GM13977 (cell line): ENCODE measurements at places on chromosomes 3 and 15.
A peak's percentile ranks its signal among the peaks of the same experiment; 100 is the strongest.

GRCh38 chr3:44584646-44585501 is at the start of gene ZNF660:
Gene ZNF660 (plus strand): TSS chr3:44584964. CDS start chr3:44594194, 9,230 bp downstream.
- peak; percentile 75 for DNase-seq

- no peak for DNase-seq
These were observed 248.1 kb upstream of the CBLB start for GRCh38 chr3:106116733-106117489.

DNA sequence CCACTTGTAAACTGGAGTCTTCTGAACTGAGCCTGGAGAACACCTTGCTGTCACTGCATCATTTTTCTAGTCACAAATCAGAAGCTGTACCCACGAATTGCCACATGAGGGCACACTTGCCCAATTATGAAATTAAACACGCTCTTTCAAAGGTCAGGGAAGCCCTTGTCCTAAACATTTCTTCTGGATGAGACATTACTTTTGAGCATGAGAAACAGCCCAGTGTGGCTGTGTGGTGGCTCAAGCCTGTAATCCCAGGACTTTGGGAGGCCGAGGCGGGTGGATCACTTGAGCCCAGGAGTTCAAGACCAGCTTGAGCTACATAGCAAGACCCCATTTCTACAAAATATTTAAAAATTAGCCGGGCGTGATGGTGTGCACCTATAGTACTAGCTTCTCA is 27.5 kb upstream of the CFAP161 start:
- peak; percentile 69 for DNase-seq

DNA sequence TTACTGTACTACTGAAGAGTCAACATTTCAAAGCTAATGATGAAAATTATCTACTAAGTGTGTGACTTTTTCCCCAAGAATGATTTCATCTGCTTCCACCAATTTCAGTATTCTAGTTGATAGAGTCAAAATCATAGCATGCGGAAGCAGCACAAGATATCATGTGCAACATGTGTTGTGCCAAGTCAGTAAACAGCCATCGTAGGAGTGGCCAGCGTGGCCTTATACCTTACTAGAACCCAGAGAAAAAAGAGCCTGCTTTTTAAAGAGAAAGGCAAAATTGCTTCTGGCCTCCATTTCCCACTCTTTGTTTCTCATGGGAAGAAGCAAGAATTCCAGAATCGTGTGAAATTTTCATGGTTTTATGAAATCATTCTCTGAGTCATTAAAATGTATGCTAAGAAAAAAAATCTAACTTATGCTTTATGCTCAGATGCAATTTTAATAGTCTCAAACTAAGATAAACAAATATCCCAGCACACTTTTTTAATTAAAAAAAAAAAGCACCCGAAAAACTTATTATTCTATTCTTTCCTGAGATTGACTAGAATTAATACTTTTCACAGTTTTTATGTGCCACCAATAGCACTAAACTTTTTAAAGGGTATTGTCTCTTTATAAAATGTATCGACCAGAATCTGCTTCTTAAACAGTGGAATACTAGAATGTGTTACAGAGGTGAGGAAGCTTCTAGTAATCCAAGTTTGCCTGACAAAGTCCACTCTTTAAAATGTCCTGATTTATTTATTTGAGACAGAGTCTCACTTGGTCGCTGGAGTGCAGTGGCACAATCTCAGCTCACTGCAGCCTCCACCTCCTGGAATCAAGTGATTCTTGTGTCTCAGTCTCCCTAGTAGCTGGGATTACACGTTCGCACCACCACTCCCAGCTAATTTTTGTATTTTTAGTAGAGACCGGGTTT is 87.3 kb downstream of the MBNL1 start:
- no peak for DNase-seq

- peak; percentile 69 for DNase-seq
These were observed 165.6 kb downstream of the NSMCE3 start for GRCh38 chr15:29103824-29104565.

DNA sequence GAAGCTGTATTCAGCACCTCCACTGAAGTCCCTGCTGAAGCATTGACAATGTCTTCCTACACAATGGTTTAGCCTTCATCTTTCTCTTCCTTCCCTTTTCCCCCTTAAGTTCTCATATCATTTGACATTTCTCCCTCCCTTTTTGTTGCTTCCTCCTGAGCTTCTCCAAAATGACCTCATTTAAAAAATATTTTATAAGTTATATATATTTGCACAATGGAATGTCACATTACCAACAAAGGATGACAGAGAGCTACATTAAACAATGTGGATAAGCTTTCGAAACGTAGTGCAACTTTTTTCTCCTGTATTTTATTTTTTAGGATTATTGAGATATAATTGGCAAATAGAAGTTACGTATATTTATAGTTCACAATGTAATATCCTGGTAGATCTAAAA is 13.2 kb upstream of the DLG1 start:
- no peak for DNase-seq

GRCh38 chr3:73273341-73273740 is 211.9 kb downstream of the EBLN2 start:
- DNase-seq = no peak

DNA sequence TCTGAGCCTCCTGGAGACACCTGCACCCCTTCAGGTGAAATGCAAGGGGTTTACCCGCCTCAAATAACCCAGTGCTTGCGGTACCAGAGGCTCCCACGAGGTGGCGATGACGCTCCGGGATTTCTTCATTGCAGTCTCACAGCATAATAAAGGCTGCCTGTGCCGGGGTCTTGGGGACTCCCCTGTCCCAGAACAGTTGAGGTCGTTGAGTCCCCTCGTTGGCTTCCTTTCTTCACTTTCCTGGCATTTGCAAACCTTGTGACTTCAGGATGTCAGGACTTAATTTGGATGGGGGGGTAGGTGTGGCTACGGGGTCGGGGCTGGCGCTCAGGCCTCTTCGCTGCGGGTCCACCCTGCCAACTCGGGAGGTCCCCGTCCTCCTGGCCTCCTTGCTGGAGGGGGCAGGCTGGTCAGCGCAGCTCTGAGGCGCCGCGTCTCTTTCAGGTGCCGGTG is 1.3 kb downstream of the GNAT1 start:
- DNase-seq = peak; percentile 94

- DNase-seq = no peak
These were observed 64.5 kb downstream of the THBS1 start for GRCh38 chr15:39645138-39645975.

DNA sequence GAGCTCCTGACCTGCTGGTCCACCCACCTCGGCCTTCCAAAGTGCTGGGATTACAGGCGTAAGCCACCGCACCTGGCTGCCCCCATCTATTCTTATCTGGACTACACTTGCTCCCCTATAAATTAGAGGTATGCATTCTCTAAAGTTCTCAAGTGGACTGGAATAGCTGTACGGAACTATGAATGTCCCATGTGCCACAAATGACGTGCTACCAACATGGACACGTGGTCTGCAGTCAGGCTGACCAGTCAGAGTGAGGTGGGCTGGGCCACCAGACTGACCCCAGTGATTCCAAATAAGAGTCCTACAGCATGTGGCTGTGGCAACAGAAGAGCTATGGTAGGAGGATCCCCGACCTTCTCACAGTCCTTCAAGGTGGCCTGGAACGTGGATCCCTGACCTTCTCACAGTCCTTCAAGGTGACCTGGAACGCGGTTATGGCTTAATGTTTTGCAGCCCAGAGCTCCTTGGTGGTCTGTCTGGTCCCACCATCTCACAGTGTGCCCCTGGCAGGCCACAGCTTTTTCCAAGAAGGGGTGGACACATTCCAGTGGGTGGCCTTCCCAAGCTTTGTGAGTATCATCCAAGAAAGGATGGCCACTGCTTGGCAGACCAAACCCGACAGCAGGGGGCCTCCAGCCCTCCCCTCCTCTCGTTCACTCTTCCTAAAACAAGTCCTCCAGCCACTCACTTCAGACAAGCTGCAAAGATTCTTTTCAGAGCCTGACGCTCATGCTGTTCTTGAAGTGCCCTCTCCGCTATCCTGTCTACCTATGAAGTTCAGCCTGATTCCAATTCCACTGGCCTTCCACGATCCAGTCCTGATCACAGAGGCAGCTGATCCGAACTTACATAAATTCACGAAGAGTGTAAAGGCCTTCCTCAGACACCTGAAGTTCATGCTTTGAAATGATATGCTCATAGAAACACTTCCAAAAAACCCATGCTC is 4.4 kb downstream of the ADAMTS17 start:
- no peak for DNase-seq

DNA sequence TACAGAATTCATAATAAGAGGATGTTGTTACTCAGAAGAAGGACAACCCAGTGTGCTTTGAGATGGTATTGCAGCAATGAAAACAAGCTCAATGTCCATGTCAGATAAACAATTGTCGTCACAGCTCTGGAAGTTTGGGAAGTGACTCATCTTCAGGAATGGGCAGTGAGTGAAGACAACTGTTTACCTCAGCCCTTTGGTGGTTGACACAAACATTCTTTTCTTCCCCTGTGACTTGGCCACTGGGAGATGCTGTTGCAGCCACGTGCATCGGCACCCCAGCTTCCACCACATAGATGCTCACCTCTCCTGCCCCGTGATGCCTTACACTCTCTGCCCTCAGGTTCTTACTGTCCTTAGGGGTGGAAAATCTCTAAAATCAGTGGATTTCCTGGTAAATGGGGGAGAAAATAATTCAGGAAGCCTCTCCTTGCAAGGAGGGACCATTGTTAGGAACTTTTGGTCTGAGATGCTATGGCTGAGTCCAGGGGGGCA is 114.1 kb upstream of the GALNT15 start:
- no peak for DNase-seq

DNA sequence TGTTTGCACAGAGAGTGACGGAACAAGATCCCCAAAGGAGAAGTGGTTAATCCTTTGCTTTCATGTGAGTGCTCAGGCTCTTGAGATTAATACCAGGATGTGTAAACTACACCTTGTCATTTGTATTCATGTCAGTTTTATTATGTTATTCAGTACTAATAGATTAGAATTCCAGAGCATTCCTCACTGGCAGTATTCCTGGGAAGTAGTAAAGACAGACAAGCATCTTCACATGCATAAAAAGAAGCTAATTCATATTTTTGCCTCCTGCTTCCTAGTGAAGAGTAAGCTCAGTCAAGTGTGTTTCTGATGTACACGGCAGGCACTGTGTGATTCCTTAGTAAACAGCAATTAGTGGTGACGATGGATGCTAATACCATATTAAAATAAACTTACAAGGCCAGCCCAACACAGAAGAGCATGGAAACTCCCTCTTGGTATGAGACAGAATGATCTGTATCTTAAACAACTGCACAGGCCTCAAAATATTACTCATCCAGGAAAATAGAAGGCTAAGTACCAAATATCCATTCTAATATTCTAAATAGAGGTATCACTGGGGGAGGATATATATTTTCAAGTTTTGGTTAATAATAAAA is 336.8 kb upstream of the MCTP2 start:
- no peak for DNase-seq

- DNase-seq = no peak
These were observed 319.2 kb downstream of the SLC9A9 start for GRCh38 chr3:143529018-143529478.

DNA sequence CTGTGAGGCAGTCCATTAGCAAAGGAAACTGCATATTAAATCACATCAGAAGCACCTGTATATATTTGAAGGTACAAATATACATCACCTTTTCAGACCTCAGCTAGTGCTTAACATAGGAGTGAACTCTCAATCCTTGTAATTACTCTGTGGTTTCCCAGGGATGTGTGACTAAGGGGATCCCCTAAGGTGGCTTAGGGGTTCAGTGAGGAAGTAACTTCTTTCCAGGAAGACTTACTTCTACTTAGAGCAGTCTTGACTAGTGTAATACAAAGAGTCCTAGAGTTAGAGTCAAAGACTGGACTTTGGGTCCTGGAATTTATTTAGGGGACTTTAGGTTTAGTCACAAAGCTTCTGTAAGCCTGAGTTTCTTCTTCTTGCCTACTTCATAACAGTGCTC is 8.7 kb upstream of the SUMF1 start:
- no peak for DNase-seq

- no peak for DNase-seq
These were observed 39.5 kb upstream of the GOLGA6B start for GRCh38 chr15:72614810-72615532.

DNA sequence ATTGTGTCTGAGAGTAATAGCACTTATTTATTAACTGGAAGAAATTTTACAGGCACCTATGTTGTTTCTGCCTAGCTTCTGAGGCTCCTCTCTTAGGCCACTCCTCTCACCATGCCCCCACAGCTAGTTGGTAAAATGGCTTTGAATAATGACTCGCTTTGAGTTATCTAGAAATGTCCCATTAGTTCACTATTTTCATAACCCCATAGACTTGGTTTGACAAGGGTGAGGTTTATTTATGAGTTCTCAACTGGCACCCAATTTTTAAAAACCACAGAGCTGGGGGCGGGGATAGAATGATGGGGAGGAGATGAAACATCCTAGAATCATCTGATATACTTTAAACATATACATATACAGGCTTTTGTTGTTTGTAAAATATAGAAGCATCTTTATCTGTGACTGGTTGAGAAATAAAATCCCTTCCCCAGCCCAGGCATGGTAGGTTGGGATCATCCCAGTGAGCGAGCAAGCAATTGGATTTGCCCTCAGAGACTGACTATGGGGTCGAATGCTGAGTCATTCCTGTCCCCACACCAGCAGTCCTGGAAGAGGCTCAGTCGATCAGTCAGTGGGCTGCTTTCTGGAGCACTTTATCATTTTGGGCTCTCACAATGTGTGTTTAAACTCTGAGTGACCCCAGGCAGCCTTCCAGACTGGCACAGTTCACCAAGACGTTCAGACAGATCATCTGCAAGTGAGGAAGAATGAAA is 60.2 kb upstream of the TSEN2 start:
- DNase-seq = no peak

- DNase-seq = no peak
These were observed 377.0 kb downstream of the FEZF2 start for GRCh38 chr3:61996366-61996765.

GRCh38 chr3:31676556-31676955 is 143.8 kb downstream of the STT3B start:
- DNase-seq = no peak

DNA sequence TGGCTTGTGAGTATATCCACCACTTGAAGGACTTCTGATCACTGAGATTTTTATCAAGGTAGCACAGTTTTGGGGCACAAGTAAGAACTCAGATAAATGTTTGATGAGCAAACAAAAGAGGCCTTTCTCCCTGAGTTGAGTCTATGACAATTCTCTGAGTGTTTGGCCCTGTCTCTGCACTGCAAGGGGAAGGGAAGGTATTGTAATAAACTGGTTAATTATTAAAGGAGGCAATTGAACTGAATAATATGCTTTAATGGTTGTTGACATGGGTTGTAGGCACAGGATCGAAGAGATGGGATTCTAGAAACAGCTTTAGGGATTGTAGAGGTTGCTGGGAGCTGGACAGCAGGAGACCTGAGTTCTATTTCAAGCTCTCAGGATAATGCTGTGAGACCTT is 95.0 kb upstream of the MRPL3 start:
- no peak for DNase-seq

GRCh38 chr3:111311126-111311525 is 230.9 kb upstream of the CD96 start:
- DNase-seq = no peak

- DNase-seq = peak; percentile 83
These were observed at the start of gene P3H2 for GRCh38 chr3:190120269-190121060. Gene P3H2 (minus strand): TSS chr3:190120897. CDS start chr3:190120731, 166 bp downstream.

DNA sequence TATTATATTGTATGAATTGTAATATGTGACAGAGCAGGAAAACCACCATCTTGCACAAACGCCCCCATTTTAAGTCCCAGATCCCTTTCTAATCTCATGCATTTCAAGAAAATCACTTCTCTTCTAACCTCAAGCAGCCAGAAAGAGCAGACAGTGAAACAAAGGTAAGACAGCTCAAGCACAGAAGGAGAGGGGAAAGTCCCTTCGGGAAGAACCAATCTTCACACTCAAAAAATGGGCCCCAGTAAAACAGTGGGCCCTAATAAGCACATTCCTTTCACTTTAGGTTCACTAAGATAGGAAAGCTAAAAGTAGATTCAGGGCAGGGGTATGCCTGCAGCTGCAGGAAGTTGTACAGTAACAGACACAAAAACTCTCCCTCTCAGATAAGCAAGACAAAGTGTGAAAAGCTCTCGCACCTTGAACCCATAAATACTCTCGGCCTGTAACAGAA is 1268.7 kb downstream of the SI start:
- peak; percentile 18 for DNase-seq
